ENCODE measurements at places on chromosomes 6 and 20. TPM values are rescaled to one million over a fixed set of nuclear protein-coding genes. Genes with fewer than 3 reads are reported as not detected.
A peak's percentile ranks its signal among the peaks of the same experiment; 100 is the strongest.

DNA sequence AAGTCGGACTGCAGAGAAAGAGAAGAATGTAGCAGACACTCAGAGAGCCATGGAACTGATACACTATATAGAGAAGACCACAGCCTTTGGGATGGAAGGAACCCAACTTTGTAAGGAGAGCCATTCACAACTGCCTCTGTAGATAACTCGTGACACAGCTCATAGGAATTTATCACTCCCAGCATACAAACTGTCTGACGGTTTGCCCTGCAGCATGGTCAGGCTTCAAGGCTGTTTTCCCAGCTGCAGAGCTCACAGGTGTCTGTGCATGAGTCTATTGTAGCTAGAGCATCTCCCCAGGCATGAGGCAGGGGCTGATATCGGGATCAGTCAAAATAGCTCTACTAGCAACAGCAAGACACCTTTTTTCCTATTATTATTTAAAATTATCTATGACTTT is 130.5 kb upstream of the DTNBP1 start:
- peak; percentile 86 for DNase-seq

DNA sequence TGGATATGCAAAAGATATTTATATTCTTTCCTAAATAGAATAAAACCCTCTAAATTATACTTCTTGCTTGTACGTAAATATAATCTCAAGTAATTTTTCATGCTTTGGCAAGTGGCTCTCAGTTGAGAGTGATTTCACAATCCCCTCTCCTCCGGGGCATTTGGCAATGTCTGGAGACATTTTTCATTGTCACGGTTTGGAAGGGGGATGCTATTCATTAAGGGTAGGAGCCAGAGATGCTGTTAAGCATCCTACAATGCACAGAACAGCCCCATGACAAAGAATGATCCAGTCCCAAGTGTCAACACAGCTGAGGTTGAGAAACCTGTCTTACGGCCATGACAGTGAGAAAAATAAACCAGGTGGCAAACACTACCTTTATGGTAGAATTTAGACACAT is 75.7 kb downstream of the AGPAT4 start:
- no peak for DNase-seq

GRCh38 chr6:92559003-92559402 is 860.4 kb downstream of the EPHA7 start:
- DNase-seq = peak; percentile 36

DNA sequence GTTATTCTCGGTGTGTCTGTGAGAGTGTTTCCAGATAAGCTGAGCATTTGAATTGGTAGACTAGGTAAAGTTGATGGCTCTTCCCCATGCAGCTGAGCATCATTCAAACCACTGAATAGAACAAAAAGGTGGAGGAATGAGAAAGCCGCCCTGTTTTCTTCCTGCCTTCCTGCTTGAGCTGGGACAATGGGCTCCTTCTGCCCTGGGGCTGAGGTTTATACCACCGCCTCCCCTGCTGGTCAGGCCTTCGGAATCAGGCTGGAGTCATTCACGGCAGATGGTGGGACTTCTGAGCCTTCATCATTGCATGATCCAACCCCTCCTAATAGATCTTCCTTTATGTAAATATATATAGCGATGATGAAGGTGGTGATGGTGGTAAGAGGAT is 124.9 kb downstream of the ANKRD60 start:
- DNase-seq = no peak

DNA sequence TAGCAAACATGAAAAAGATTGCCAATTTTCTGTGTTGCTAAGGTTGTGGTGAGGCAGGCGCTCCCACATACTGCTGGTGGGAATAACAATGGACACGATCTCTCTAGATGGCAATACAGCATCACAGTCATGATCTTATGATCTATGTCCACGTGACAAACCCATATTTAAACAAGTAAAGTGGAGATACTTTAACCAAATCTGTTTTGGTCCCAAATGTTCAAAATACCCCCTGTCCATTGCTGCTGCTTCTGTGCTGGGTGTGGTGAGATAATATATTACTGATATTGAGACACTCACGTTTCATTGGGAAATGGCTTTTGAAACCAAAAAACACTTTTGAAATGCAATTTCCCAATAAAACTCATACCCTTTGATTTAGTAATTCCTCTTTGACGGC is 23.0 kb downstream of the SIRPD start:
- DNase-seq = no peak

GRCh38 chr20:2132461-2132901 is 30.9 kb downstream of the STK35 start:
- no peak for DNase-seq

DNA sequence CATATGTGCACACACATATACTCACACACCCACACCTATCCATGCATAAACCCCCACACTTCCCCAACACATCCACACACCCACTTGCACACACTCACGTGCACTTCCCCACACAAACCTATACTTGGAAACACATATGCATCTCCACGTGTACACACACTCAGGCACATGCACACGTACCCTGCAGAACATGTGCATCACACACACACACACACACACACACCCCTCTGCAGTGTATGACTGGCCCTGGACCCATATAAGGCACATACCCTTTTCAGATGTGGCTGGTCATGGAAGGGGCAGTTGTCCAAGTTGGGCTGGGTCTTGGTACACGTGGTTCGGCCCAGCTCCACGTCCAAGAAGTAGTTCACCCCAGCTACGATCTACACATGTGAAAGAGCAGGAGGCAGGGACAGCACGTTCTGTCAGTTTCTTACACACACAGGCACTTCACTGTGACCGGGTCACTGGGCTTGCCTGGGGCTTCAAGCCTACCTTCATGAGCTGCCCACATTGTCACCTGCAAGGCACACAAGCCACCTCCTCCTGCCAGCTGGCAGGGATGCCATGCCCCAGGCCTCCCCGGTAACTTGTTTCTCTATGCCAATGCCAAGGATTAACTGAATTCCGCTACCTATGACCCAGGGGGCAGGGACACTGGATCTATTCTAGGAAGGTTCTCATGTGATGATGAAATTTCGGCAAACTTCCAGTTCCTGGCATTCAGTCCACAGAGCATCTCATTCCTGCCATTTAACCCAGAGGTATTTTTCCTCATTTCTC is 2.6 kb downstream of the CST3 start:
- no peak for DNase-seq

- no peak for DNase-seq
These were observed 411.8 kb upstream of the SULF2 start for GRCh38 chr20:48197066-48197465.

DNA sequence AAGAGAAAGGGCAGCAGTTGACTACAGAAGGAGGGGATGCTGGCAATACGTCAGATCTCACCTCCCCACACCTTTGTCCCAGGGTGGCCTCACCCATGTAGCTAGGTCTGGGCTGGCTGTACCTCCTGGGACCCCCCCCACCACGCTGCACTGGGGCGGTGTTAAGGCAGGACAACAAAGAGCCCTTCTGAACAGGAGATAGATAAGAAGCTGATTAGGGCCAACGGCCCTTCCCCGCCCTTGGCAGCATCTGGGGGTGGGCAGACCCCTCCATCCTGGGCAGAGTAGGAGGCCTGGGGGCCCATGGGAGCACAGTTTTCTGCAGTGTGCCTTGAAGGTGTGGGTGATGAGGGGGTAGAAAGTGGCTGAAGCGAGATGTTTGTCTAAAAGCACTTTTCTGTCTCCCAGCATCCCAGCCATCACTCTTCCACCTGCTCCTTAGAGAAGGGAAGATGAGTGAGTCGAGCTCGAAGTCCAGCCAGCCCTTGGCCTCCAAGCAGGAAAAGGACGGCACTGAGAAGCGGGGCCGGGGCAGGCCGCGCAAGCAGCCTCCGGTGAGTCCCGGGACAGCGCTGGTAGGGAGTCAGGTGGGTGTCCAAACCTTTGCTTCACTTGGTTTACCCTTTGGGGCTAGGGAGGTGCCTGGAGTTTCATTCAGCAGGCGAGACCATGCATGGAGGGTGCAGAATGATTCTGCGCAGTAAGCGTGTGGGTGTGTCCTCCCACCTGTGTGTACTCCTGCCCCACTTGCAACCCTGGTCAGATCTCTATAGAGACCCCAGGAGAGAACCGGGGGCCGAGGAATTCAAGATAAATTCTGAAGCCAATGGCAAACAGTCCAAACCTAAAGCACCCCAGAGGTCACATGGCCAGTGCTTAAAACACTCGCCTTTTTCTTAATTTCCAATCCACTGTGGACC is 3.9 kb downstream of the HMGA1 start:
- DNase-seq = no peak

DNA sequence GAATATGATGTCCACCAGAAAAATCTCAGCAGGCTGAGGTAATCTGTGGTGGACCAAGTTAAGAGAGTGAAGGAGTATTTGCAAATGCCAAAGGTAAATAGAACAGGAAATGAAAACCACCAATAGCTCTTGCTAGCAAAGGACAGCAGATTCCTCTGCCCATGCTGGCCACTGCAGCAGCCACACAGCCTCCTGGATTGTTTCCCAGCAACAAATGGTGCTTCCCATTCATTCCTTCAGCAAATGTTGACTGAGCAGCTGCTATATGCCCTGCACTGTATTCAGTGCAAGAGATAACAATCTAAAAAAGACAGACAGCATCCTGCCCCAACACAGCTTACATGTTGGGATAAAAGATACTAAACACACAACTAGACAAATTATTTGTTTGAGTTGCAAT is 11.0 kb downstream of the ROS1 start:
- peak; percentile 91 for DNase-seq

GRCh38 chr6:63926258-63926780 is 290.7 kb downstream of the PHF3 start:
- DNase-seq = no peak

DNA sequence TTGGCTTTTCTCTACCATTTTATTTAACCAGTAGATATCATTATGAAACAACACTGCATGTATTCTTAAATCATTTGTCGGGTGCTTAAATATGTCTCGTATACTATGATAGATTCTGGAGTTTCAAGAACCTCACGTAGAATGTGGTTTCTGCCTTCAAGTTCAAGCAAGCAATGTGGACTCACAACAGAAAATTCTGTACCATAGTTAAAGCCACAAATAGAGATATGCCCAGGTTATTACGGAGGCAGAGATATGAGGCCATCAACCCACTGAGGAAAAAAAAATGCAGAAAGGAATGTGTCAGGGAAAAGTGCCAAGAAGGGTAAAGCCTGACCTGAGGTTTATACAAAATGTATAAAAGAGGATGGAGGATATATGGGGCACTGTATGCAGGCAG is 109.9 kb downstream of the GFRAL start:
- no peak for DNase-seq

- DNase-seq = no peak
These were observed 26.0 kb downstream of the KCNQ2 start for GRCh38 chr20:63446216-63447024.

DNA sequence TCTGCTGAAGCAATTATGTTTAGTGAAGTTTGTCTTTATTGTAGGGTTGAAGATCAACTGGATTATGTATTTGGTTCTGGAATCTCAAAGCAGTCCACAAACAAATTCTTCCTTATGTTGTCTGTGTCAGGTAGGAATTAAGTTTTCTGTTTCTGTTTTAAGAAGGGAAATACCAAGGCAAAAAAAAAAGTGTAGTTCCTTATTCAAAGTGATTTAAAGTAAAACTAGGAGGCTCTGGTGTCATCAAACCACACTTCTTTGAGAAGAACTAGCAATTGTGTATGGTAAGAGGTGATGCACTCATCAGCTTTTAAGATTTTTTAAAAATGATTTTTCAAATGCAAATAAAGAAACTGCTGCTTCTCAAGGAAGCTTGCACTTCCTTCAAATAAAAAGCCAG is 1.9 kb downstream of the FAM135A start:
- no peak for DNase-seq

- peak; percentile 57 for DNase-seq
These were observed 57.8 kb upstream of the TPD52L1 start for GRCh38 chr6:125095580-125096301.

GRCh38 chr20:6302041-6302440 is 179.2 kb upstream of the FERMT1 start:
- DNase-seq = no peak

DNA sequence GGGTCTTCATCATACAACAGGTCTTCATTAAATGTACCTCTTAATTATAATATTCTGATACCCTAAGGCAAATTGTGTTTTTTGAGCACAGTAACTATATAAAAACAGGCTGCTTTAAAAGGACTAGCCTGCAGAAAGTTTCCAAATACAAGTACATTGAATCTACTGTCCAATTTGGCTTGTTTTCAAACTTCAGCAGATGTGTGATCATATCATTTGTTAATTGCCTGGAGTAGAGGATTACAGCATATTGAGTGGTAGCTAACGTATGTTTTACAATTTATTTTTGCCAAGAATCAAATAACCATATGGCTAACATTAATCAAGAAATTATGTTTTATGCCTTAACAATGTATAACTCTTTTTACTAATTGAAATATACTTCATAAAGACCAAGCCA is 12.6 kb downstream of the TINAG start:
- DNase-seq = no peak

DNA sequence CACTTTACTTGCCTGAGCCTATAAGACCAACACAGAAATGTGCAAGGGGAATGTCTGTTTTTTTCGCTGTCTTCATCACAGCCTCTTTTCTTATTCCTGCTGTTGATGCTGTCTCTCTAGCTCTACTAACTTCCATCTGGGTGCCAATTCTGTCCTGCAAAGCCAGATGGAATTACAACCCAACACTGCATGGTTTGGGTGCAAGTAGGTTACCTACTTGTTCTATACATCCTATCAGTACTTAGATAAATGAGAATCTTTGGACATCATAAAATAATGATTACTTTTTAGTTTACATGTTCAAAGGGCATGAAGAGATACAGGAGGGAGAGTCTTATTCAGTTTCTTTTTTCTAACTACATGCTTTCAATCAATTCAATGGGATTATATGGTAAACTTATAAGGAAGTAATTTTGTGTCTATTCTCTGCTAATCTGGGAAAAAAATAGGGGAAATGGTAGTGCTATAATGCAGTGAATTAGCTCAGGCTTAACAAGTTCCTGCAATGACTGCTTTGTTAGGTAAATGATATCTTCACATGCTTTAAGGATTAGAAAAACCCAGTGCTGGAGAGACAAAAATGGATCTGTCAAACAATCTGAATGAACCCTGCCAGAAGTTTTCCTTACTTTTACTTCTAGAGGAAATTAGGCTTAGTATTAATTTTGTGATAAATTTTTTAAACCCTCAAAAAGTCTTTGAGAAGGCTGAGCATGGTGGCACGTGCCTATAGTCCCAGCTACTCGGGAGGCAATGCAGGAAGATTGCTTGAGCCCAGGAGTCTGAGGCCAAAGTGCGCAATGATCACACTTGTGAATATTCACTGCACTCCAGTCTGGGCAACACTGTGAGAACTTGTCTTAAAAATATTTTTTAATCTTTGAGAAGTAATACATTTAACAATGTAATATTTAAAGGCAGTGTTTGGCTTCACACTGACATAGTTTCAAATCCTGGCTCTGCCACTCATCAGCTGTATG is 86.5 kb upstream of the E2F3 start:
- DNase-seq = no peak

Gene HEBP2
- 38.7 TPM for total RNA-seq

Gene NHSL1
- 12.0 TPM for total RNA-seq

Gene CPNE5
- 1.2 TPM for total RNA-seq

Gene GPANK1
- 8.6 TPM for total RNA-seq

Gene RANBP9
- total RNA-seq = 38.3 TPM

Gene DCDC2
- 0.08 TPM for total RNA-seq

Gene TFAP2A
- 0.59 TPM for total RNA-seq

Gene RSPO3
- total RNA-seq = 0.62 TPM

Gene RBPJL
- not detected for total RNA-seq

Gene ZNF165
- total RNA-seq = 0.78 TPM

Gene STMND1
- total RNA-seq = not detected

Gene SLC17A3
- total RNA-seq = not detected

Gene HS3ST5
- total RNA-seq = 0.62 TPM

Gene FAXC
- 3.0 TPM for total RNA-seq
